ENCODE measurements at places on chromosomes 1 and 21.
A peak's percentile ranks its signal among the peaks of the same experiment; 100 is the strongest.

DNA sequence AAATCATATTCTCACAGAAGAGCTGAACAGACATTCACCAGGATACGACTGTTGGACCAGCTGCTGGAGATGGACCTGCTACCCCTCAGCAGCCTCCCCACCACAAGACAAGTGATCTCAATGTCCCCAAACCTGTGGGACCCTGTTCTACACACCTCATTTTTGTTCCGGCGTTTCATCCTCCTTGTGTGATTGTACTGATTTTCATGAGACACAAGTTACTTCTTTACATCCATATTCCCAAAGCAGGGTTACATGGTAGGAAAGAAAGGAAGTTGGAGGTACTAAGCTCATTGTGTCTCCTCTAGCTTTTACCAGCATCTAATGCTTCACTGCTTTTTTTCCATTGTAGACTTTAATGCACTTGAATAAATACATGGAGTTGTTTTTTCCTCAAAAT, 8.7 kb downstream of the ADAMTS1 start:
- no peak for DNase-seq

- peak; percentile 74 for DNase-seq
Observed at GRCh38 chr21:42833439-42833815, 45.9 kb downstream of the WDR4 start.

- DNase-seq, result no peak
Observed at GRCh38 chr1:188590641-188591040, 1761.9 kb downstream of the PLA2G4A start.

- DNase-seq, result no peak
Observed at GRCh38 chr1:116485976-116486375, 84.8 kb downstream of the CD58 start.

DNA sequence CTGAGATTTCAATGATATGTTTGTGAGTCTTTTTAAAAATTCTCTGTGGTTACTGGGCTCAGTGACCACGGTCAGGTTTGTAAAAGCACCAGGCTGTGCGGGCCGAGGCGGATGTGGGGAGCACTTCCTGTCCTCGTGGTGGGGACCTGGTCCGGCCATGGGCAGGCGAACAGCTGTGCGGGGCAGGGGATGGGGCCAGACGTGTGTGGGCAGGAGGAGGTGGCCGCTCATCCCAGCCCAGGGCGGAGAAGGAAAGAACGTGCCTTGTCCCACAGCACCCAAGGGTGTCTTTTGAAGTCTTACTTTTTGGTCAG, 5.2 kb upstream of the OXCT2 start:
- no peak for DNase-seq

DNA sequence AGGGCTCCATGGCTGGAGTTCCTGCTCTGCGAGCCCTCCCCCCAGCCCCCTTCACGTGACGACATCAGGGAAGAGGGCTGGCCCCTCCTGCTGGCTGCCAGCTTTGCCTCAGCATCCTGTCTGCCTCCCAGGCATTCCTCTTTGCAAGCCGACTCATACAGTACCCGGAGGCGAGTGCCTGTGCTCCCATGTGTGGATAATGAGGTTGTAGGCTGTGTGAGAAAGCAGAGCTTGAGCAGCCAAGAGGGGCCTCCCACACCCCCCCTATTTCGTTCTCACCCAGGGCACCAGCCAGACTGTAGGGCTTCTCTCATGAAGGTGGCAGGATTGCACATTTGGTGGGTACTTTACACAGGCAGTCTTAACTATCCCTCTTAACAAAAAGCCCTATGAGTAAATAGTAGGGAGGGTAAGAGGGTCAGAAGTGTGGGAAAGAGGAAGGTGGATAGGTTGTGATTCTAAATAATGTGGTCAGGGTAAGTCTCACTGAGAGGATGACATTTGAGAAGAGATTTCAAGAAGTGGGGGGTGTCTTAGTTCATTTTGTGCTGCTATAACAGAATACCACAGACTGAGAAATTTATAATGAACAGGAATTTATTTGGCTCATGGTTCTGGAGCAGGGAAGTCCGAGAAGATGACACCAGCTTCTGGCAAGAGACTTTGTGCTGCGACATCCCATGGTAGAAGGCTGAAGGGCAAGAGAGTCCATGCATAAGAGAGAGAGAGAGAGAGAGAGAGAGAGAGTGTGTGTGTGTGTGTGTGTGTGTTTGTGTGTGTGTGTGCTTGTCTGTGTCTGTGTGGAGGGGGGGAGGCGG, 113.5 kb downstream of the OMA1 start:
- no peak for DNase-seq
